ENCODE measurements at places on chromosomes 2 and 18.

- DNase-seq: no peak
These were observed 104.7 kb downstream of the VSNL1 start for GRCh38 chr2:17644997-17645720.

- no peak for DNase-seq
These were observed 122.2 kb downstream of the QPCT start for GRCh38 chr2:37466533-37467222.

DNA sequence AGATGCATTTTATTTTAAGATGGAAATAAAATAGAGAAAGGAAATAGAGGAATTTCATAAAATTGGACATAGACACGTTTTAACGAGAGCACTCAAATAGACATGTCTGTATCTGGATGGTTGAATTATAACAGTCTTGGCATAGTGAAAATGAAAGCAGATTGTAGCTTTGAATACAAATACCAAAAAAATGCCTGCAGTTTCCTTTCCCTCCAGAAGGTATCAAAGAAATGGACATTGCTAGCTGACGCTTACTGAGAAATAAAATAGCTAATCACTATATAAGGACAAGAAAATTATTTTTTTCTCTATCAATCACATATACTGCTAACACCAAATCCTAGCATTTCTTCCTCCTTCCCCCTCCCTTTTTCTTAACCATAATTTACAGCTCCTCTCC, 11.4 kb upstream of the MAPRE2 start:
- no peak for DNase-seq

- no peak for DNase-seq
These were observed 70.8 kb downstream of the TNS1 start for GRCh38 chr2:217931846-217932560.

DNA sequence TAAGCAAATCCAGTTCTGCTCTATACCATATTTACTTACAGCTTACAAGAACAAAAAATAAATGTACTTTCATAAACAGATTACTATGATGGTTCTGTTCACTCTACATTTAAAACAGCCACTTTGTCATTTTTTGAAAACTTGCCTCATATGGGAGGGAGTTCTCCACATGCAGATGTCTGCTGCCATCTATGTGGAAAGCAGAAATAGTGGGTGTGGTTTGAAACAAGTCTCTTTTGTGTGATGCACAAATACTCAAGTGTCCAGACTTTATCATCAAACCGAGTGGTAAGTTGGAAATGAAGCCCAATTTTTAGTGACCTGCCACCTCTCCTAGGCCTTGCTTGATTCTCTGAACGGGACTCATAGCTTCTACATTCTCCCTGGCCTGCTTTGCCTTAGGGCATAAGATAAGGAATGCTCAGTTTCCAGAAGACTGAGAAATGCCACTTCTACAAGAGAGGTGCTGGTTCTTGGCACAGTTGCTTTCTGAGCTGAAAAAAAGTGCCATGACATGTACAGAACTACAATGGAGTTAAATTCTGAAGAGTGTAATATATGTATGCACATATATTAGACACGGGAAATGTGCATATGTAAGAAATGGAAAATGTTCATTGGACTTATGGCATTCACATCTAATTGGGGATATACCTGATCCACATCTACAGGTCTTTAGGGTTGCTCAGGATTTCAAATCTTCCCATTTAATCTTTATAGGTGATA, 221.0 kb downstream of the SLC8A1 start:
- DNase-seq: no peak

GRCh38 chr2:196703695-196704094, 64.2 kb downstream of the CCDC150 start:
- DNase-seq: no peak

- no peak for DNase-seq
These were observed 17.3 kb upstream of the IMPA2 start for GRCh38 chr18:11963991-11964484.

DNA sequence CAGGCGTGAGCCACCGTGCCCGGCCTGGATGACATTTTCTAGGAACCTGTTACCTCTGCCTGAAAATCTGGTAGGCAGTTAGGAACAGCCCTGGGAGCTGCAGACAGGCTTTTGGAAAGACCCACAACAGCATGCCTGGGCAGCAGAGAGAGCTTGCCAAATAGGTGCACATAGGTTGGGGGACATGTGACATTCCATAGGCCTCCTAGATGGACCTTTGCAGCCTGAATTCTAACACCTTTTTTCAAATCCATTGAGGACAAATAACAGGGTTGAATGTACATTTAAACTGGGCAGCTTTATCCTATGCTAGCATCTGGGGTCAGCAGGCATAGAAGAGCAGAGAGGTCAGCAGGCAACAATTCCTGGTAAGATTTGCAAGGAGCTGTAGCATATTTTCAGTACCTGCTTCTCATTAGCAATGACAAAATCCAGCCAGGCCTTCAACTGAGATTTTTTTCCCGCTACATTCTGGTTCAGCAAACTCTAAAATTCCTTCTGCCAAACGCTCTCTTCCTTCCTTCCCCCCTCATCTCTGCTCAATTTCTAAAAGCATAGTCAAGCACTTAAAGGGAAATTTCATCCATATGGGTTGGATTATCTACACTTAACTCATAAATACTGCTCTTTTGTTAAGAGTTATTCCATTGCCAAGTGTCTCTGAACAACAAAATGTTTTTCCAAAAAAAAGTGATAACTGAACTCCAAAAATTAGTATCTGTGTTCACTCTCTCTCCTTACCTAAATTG, 75.2 kb downstream of the SOWAHC start:
- DNase-seq: no peak

DNA sequence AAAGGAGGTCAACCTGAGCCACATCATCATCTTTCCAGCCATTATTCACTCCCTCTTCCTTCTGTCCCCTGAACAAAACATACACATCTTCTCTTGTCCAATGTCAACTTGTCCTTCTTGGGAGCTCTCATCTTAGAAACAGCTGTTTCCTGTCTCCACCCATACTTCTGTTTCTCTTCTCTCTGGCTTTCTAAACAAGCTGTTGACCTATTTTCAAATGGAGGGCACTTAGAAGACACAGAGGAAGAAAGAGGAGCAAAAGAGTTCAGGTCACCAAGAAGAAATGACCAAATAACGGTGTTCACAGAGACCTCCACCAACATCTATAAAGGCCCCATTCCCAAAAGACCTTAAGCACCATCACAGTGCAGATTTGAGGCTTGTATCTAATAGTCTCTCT, 355.9 kb upstream of the HNRNPA3 start:
- DNase-seq: no peak

DNA sequence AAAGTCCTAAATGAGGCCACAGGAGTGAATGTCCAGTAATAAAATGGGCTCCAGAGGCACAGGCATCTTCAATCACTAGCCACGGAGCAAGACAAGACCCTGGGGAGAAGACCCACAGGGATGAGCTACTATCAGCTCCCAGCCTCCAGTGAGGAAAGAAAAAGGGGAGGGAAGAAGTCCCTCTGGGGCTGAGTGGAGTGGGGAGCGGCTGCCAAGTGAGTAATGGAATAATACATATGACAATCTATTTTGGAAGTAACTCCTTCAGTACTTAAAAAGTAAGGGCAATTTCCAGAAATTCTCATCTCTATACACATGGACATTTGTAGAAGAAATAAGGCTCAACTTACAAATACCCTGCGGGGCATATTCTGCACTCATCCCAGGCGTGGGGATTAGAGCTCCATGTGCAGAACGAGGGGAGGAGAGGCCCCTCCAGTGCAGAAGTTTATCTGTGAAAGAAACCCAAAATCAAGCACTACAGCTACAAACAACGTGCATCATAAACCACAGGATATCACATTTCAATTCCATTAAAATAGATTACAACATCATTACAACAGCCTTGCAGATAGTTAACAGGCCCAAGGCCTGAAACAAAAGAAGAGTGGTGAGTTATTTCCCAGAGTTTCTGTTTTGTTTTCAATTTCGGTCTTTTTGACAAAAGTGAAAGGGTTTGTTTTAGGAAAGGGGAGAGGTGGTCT, 84.9 kb downstream of the BCL11A start:
- DNase-seq: no peak

DNA sequence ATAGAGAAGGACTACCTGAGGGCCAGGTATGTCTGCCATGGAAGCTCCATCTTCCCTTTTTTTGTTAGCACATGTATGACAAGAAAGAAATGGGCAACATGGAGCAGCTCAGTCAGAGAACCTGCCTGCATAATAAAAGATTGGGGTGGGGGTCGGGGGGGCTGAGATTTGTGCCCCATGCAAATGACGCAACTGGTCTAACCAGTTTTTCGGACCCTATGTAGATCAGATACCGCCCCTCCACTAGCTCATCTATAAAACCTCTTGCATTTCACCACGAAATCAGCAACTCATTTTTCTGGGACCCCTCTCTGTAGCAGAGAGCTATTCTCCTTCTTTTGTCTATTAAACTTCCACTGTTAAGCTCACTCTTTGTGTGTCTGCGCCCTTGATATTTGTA, 657.2 kb downstream of the ERBB4 start:
- no peak for DNase-seq

GRCh38 chr2:102277202-102277700, 34.1 kb upstream of the IL1RL1 start:
- DNase-seq: no peak

Measured in CD8-positive, alpha-beta T cell (primary cell).